ENCODE measurements at places on chromosomes 5 and 9. TPM values are rescaled to one million over a fixed set of nuclear protein-coding genes. Genes with fewer than 3 reads are reported as not detected.

Gene PDGFRB
- total RNA-seq: not detected

Gene TXNDC8
- not detected for total RNA-seq

Gene FAT2
- total RNA-seq: not detected

Gene FBXL7
- not detected for total RNA-seq

Gene CCNH
- 50.1 TPM for total RNA-seq

Gene S1PR3
- total RNA-seq: 0.76 TPM

Gene AGPAT2
- total RNA-seq: 40.4 TPM

Gene LRRC19
- 0.21 TPM for total RNA-seq

Gene TTC16
- total RNA-seq: not detected

Gene HSPA5
- total RNA-seq: 259 TPM

Gene GMCL2
- total RNA-seq: not detected

Gene PCDHGB1
- 0.20 TPM for total RNA-seq

Gene GFRA3
- total RNA-seq: 0.83 TPM

Gene SLC1A3
- 7.9 TPM for total RNA-seq

Gene RASEF
- total RNA-seq: 38.8 TPM

Gene ADGRD2
- not detected for total RNA-seq
